Right renal pelvis (tissue), 4 donors: ENCODE measurements at places on chromosomes 12 and 14. TPM values are rescaled to one million over a fixed set of nuclear protein-coding genes. Genes with fewer than 3 reads are reported as not detected.

Gene LMNTD1
- not detected for polyA plus RNA-seq

Gene TPPP2
- 3.7 TPM for polyA plus RNA-seq

Gene PLEKHD1
- 6.1 TPM for polyA plus RNA-seq

Gene ARMH4
- polyA plus RNA-seq: 90.0 TPM

Gene CARMIL3
- 2.3 TPM for polyA plus RNA-seq

Gene RERGL
- polyA plus RNA-seq: 10.1 TPM

Gene GDF3
- 0.91 TPM for polyA plus RNA-seq

Gene TUNAR
- polyA plus RNA-seq: 1.5 TPM

Gene ANO4
- polyA plus RNA-seq: 0.75 TPM

Gene TMEM63C
- polyA plus RNA-seq: 0.50 TPM

Gene RIMBP2
- polyA plus RNA-seq: 15.7 TPM

Gene CLECL1
- not detected for polyA plus RNA-seq

Gene NFYB
- polyA plus RNA-seq: 90.1 TPM

GRCh38 chr14:38880643-38881524 is 222.2 kb downstream of the SEC23A start:
- DNase-seq: no peak

DNA sequence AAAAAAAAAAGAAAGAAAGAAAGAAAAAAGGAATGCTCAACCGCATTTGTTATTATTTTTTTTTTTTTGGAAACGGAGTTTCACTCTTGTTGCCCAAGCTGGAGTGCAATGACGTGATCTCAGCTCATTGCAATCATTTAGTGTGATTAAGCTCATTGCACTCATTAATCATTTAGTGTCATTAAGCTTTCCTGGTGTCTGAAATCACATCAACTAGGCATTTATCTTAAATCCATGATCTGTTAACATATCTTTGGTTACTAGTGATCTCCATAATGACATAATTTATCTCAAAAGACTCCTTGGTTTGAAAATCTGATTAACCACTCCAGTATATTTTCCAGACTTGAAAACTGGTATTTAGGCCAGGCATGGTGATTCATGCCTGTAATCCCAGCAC is 26.3 kb downstream of the ETFBKMT start:
- DNase-seq: no peak

- no peak for DNase-seq
These were observed 1122.7 kb upstream of the ATXN7L3B start for GRCh38 chr12:73414926-73415325.

- DNase-seq: no peak
These were observed 332.5 kb downstream of the CCER1 start for GRCh38 chr12:90622431-90622830.

GRCh38 chr12:26455936-26456574 is 260.7 kb downstream of the SSPN start:
- DNase-seq: no peak

- DNase-seq: no peak
These were observed 79.7 kb upstream of the REP15 start for GRCh38 chr12:27616356-27617142.

- no peak for DNase-seq
These were observed 6.7 kb upstream of the PTGER2 start for GRCh38 chr14:52307376-52307775.

DNA sequence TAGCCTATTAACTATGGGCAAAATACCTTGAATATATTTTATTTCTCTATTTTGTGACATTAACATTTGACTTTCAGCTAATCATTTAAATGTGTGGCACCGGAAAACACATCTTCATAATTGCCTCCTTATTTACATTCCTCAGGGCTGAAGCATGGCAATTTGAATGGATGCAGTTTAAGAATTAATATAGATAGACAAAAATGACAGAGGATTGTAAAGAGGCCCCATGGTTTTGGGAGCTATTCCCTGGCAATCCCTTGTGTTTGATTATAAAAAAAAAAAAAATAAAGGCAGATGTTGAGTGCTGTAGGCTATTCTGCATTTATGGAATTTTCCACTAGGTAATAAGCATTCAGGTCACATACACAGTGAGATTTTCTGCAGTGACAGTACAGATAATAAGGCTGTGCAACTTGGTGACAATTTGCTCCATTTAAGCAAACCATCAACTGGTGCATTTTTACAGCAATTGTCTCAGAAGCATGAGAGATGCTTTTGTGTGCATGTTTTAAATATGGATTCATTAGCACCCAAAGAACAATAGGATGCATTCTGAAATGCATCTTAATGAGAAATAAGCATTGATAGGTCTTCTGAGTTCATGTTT is 123.2 kb upstream of the SLC38A4 start:
- DNase-seq: no peak

DNA sequence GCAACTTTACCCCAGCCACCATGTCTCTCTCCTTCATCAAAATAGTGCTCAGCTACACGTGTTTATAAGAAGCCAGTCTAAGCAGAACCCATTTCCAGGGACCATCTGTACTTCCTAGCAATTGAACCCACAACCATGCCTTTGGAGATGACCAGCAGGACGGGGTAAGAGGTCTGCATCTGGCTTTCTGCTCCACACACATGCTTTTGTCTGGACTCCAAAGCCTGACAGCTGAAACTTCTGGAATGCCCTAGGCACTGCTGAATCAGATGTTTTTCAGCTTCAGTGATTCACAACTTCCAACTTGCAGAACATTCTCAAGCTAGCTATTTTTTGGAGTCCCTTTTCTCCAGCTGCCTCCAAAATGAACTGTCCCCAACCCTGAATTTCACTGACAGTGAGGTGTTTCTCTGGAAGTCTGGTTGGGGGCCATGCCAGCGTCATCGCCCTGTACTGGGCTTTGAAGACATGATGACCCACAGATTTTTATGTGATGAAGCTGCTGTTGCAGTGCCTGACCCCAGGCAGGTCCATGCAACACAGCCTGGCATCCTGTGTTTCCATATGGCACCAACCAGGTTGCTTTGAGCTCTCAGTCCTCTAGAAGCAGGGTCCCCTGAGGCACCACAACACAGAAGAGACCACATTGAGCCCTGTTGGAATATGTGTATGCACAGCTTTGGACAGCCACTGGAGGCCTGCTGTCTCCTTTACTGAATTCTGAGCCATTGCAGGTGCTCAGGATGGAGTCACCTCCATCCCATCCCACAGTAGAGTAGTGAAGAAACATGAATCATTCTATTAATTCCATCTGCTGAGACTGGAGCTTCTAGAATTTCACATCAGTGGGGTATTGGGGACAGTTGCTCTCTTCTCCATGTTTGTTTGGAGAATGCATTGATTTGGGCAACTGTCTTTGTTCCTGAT is 80.2 kb downstream of the NUAK1 start:
- no peak for DNase-seq

DNA sequence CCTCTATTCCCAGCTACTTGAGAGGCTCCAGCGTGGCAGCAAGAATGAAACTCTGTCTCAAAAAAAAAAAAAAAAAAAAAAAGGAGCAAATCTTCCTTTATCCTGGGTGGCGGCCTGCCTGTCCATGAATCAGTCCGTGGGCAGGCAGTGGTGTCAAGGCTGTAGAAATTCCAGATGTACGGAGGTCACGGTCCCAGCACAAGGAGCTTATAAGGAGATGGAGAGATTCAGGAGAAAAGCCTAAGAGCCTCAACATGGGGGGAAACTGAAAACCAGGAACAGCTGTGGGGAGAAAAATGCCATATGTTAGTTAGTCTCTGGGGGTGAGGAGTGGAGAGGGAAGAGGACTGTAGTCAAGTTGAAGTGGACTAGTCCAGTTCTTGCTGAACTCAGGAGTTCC is 130.5 kb upstream of the CRY1 start:
- DNase-seq: no peak

DNA sequence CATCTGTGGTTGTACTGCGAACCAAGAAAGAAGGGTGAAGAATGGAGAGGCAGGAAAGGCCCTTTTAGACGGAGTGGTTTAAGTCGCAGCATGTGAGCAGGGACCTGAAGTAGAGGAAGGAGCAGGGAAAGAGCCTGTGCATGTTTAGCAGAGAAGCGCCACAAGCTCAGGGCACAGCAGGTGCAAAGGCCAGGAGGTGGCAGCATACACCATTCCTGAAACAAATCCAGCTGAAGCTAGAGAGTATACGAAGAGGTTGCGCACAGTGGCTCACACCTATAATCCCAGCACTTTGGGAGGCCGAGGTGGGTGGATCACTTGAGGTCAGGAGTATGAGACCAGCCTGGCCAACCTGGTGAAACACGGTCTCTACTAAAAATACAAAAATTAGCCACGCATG is 49.9 kb downstream of the HELB start:
- no peak for DNase-seq

DNA sequence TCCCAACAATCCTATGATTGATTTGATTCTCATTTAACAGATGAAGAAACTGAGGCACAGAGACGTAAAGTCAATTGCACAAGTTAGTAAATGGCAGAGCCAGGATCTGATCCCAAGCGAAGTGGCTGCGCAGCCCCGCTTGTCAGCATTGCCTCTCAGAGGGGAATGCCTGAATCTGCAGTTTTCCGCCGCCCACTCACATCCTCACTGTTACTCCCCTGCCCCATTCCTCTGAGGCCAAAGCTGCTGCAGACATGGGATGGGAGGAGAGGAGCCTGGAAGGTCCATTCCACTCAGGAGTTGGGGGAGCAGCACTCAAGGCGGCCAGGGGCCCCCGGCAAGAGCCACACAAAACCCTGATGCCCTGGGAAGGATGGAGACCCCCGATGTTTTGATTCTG is 1.0 kb downstream of the NRIP2 start:
- DNase-seq: no peak

- no peak for DNase-seq
These were observed 103.0 kb upstream of the SFSWAP start for GRCh38 chr12:131607658-131608447.

DNA sequence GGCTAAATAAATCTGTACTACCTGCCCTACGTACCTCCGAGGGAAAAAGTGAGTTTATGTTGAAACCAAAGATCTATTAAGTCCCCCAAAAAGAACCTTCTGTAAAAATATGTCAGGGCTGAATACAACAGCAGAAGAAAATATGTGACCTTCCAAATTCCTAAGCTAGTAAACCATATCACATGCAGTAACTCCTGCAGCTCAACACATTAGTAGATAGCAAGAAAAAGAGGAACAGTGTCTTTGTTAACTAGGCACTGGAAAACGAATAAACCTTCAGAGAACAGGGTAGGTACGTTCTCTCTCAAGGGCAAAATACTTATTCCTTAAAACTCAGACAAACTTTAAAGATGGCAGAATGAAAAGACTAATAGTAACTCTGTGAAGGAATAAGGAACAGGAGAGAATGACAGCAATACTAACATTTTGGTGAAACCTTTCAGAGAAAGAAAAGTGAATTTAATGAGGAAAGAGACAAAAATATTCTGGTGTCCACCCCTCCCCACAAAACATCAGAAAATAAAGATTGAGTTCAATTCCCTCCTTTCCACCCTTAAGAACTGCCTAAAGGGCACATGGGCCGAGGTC is 18.0 kb downstream of the CBX5 start:
- DNase-seq: no peak

DNA sequence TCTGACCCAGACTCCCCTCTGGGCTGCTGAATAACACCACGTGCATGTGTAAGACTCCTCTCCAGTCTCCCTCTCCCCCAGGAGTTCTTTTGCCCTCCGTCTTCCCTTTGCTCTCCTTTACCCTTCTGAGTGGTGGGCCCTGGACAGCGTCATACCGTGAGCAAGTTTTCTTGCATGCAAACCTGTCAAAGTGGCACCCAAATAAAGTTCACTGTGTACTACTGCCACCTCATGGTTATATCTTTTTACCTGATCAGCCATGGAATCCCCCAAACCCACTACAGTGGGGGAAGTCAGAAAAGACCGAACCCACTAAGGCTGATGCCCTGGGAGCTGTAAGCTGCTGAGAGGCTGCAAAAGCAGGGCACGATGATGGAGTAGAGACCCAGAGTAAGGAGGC is 131.1 kb upstream of the VRK1 start:
- DNase-seq: no peak

DNA sequence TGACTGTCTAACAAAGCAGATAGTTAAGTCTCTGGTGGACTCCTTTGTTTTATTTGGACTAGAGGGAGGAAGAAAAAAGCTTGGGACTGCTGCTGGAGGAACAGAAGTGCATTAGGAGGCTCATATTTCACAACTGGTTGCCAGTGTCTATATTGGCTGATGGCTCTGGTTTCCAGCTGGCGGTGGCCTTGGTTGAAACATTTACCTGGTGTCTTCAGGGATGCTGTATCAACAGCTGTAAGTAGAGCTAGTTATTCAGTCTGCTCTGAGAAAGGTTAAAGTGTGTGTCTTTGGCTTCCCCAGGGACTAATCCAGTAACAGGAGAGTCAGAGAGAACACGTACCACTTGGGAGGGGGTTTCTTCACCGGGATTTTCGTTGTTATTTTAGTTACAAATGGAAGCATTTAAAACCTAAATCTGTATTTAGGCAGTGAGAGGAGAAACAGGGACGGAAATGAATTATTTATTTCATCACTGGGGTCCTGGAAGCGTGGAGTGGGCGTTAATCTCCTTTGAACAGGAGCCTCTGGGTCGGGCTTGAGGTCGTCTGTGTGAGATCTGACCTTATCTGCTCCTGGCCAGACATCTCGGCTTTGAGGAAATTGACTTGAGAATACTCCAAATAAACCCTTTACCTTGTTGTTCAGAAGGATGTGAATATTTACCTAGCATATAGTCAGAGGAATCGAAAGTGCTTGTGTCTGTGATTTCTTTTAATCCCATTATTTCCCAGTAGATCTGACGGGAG is 149.9 kb downstream of the NRXN3 start:
- no peak for DNase-seq

DNA sequence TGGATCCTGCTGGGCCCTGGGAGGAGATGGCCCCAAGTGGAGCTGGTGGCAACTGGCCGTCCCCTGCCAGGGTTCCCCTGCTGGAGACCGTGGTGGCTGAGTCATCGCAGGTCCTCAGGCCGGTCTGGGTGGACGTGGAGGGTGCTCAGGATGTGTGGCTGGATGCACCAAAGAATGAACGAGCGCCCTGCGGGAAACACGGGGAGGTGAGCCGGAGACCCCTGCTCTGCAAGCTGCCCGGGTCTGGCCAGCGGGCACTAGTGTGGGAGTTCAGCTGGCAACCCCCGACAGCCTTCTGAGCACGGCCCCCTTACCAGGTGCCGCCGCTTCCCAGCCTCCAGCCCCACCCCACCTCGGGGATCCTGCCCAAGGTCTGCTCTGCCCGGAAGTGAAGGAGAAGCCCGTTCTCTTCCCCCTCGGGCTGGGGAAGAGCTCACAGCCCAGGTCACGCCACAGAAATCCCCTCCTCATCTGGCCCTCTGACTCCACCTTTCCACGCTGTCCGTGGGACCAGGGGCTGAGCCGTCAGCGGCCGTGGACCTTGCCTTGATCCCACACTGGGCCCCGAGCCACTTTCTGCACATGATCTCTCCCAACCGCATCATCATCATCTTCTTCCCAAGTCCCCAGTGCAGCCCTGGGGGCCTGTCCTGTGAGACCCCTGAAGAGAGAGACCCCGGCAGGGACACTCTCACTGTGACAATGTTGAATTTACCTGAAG is 165.5 kb downstream of the KIF26A start:
- no peak for DNase-seq

- DNase-seq: no peak
These were observed 1.3 kb downstream of the SBNO1 start for GRCh38 chr12:123363390-123363739.

GRCh38 chr12:54716261-54716660 is 68.1 kb upstream of the DCD start:
- no peak for DNase-seq

- no peak for DNase-seq
These were observed 31.2 kb downstream of the FIGNL2 start for GRCh38 chr12:51817027-51817953.
